ENCODE measurements at places on chromosomes 7 and 10.
A peak's percentile ranks its signal among the peaks of the same experiment; 100 is the strongest.

GRCh38 chr7:63900394-63901203 lies 98.0 kb upstream of the ZNF722 start:
- DNase-seq, result peak; percentile 74

DNA sequence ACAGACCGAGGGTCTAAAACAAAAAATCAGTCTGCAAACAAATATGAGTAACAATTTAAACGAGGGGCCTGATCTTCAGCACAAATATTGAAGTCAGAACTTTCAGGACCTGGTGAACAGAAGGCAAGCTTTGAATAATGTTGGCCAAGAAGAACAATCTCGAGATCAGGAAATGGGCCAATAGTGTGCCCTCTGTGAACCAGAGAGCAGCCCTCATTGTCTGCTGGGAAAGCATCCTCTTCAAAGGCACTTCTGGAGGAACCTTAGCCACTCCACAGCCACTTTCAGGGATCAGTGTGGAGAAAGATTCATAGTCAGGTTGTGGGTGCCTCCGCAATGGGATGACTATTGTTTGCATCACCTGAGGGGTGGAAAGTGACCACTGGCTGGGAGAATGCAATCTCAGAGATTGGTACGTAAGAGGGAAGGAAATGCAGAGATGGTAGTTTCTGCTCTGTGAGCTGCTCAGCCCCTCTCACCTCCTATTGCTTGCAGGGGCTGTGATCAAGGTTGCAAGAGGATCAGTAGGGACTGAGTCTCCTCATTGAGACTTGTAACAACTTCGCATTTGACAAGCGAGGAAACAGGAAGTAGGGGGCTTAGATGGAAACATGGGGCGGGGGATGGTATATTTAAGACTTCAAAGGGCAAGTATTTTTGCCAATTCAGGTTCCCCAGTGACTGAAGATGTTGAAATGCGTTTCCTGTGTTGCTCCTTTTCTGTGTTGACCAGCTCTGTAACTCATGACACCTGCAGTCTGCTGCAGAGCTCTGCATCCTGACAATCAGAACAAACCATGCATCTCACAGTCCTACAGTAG lies 28.4 kb upstream of the IFRD1 start:
- no peak for DNase-seq

DNA sequence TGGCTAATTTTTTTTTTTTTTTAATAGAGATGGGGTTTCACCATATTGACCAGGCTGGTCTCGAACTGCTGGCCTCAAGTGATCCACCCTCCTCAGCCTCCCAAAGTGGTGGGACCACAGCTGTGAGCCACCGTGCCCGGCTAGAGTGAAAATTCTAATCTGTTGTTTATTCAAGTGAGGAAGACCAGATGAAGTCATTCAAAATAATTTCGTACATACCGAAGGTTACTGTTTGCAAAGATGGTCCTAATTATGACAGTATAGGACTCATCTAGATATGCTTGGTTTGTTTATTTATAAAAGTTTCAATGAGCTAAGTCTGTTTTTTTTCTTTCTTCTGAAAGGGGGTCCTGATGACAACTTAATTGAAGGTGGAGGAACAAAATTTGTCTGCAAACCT lies 376.8 kb downstream of the EXOC4 start:
- no peak for DNase-seq

DNA sequence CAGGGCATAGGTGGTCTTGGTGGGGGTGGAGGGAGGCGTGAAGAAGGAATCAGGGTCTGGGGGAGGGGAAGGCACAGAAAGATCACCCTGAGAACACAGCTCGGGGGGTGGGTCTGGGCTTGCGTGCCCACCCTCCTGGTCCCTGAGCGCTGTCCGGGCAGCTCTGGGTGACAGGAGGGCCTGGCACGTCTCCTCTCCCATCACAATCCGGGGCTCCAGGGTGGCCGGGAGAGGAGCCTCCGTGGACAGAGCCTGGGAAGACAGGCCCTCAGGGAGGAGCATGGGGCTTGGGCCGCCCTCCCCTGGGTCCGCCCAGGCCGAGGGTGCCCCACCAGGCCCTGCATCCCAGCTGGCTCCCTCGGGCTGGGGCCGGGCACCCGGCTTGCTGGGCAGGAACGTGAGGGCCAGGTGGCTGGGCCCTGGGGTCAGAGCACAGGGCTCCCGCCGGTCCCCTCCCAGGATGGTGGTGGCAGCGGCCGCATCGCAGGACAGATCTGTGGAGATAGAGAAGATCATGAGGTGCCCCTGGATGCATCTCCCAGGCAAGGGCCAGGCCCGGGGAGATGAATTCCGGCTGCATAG lies 3.1 kb downstream of the NACAD start:
- DNase-seq, result no peak

DNA sequence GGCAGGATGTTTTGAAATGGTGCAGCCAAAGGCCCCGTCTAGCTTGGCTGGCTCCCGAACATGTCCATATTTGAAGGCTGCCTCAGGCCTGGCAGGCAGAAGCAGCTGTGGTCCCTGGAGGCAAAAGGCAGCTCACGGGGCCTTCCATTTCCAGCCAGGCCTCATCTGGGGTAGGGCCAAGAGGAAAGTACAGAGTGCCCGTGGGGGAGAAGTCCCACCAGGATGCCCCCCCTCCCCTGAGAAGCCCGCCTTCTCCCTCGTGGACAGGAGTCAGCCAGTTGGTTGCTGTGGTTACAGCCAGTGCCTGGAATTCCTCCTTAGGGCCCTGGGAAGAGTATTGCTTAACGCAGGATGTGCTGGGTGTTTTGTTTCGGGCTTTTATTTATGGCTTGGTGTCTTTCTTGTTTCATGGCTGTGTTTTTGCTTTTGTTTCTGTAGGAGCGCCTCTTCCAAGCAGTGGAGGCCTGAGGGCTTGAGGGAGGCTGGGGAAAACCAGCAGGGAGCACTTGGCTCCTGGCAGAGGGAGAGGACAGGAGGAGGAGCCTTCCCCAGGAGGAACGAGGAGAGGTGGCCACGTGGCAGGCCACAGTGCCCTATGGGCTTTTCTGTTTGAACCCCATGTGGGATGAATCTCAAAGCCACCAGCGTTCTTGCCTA lies 45.4 kb downstream of the CHST3 start:
- no peak for DNase-seq

DNA sequence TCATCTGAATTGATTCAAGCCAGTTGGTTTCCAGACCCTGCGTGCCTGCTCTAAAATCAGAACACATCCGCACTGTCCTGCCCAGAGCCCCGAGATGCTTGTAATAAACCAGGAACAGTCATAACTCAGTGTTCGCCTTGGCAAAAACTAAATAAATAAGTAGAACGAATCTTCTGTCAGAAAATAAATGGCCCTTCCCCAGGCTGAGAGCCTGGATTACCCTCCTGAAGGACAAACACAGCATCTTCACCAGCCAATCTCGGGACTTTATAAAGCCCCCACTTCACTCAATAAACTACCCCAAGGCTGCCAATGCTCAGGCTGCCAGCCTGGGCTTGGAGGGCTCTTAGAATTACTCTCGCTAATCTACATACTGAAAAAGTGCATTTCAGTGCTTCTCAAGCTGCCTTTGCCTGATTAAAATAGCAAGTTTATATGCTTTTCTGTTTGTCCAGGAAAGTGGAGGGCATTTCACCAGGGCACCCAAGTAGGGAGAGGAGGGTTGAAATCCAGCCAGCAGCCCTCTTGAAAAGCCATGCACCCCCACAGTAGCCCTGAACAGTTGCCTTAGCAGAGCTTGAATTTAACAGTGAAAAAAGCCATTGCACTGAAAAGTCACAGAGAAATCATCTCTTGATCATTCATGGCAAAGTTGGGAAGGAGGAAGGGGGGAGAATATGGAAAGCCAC lies 136.6 kb downstream of the CALN1 start:
- no peak for DNase-seq

DNA sequence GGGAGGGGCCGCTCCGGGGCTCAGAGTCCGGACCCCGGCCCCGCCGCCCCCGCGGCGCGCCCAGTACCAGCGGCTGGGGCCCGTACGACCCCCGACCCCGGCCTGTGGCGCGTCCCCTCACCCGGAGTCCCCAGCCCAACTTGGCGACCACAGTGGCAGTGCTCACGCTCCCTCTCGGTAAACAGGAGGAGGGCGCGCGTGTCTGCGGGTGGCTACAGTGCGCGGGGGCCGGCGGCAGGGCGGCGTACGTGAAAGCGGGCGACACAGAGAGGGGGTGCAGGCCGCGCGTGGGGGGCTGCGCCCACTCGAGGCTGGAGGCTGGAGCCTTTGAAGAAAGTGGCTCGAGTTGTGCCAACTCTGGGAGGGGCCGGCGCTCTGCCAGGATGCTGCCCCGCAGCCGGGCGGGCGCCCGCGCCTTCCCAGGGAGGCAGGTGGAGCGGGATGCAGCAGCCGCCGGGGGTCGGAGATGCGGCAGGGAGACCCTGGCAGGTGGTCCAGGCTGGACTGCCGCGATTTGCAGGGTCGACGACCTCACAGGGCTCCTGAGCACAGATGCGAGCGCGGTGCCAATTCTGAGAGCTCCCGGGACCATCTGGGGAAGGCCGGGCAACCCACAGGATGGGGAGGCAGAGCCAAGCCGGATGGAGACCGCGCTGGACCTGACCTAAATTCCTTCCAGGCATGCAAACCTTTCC lies 655 bp downstream of the PTPRE start:
- DNase-seq, result no peak

DNA sequence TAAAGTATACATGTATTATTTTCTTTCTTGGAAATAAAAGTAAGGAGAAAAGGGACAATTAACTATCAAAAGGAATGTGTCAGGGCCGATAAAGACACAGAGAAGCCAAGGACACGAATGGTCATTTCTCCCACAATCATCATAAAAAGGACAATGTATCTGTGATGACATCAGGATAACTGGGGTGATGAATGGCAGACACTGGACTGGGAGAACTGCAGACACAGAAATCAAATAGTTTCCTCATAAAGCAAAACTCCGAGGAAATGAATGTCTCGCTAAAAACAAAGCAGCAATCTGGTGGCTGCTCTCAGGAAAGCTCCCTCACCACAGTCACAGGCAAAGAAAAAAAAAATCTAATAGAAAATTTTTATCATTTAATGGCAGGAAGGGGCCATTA lies 69.3 kb upstream of the NPY start:
- no peak for DNase-seq

All from NCI-H774 (cell line).